Epithelial cell of proximal tubule (primary cell): ENCODE measurements at places on chromosomes 3 and 15.

DNA sequence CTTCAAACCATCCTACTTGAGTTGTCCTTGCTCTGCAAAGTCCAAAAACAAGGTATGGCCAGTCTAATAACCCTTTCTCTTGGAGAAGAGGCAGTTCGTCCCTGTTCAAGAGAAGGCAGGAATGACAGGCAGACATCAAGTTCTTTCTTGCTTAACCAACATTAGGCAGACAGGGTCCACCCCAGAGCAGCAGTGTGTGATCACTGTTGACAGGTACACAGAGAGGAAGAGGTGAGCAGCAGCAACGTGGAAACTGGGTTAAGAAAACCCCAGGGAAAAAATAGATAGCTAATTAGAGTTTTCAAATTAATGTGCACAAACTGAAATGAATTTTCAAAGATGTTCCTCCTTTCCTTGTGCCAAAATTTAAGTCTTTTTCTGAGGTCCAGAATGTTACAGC, 48.2 kb downstream of the TNIK start:
- DNase-seq: no peak

DNA sequence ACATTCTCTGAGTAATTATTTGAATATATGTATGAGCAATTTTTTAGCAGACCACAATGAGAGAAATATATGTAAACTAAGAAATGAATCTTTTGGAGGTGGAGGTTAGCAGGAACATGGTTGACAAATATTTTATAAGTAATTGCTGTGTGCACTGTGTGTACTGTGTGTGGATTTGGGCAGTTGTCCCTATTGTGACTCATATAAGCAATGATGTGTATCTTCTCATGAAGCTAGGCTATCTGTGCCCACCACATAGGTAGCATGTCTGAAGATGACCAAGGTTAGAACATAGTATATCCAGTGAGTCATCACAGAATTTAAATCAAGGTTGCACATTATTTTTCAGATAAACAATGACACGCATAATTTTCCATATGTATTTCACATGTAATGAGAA, 713.9 kb upstream of the GBE1 start:
- no peak for DNase-seq

- DNase-seq: no peak
These were observed 95.8 kb downstream of the TGFBR2 start for GRCh38 chr3:30702038-30702827.

DNA sequence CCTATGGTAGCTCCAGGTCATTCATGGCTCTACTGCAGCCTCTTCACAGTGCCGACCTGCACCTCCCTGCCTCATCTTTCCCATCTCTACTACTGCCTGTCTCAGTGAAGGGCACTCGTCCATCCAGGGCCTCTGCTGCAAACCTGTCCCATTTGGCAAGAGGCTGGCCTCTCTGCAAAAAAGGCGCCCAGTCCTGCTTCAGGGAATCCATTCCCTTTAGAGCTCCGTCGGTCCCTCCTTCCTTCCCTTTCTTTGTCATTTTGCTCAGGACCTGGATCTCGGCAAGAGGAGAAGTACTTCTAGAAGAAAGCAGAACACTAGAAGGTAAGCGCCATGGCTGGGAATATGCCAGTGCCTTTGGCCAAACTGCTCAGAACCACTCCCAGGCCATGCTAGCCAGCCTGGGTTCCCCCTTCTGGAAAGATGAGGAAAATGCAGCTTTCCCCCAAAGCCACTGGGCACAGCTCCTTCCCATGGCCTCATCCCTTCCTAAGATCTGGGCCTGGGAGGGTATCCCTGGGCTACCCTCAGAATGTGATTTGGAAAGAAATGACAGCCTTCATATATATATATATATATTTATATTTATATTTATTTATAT, 6.4 kb upstream of the ISL2 start:
- no peak for DNase-seq

GRCh38 chr15:57445872-57446271, 69.6 kb downstream of the CGNL1 start:
- no peak for DNase-seq
